ENCODE measurements at places on chromosomes 6 and 20.

DNA sequence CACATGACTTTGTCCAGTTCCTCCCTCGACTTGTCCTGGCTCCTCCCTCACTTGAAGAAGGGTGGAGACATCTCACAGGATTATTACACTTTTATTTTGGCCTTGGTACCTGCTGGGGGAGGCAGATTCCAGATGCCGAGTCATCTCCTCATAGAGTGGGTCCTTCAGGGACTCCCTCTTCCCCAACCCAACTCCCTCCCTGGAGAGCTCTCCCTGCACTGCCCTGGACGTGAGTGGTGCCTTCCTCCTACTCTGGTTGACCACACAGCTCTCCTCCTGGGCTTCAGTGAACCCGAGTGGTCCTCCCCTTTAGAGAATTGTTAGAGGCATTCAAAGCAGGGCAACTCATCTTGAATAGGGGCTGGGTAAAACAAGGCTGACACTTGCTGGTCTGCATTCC, 40.9 kb upstream of the MC3R start:
- DNase-seq = no peak

DNA sequence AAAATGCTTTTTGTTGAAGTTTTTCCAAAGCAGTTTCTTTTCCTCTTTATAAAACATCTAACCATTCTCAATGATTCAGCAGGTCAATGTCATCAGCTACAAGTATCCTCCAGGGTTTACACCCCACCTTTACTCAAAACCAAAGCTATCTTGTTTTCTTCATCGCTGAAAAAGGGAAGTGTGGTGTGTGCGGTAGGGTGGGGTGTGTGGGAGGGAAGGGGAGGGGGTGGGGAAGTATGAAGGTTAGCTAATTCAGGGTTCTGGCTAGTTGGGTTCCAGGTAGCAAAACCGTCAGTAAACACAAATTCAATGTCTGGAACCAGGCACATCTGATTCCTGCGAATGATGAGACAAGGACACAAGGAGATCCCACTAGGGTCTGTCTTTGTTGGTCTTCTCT, 189.6 kb downstream of the GJA10 start:
- peak; percentile 19 for DNase-seq

DNA sequence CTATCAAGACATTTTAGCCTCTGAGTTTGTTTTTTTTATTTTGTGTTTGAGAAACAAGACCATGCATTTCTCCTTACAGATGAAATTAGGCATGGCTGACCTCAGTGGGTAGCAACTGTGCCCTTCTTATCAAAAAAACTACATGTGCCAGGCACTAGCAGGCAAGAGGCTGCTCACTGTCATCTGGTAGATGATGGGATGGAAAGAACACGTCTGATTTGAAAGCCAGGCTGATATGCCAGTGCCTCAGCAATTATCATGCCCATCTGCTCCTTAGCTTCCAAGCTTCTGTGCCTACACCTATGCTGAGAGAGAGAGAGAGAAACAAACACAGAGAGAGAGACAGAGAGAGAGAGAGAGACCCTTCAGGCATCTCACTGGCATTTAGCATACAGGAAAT, 149.9 kb downstream of the C6orf118 start:
- DNase-seq = no peak

DNA sequence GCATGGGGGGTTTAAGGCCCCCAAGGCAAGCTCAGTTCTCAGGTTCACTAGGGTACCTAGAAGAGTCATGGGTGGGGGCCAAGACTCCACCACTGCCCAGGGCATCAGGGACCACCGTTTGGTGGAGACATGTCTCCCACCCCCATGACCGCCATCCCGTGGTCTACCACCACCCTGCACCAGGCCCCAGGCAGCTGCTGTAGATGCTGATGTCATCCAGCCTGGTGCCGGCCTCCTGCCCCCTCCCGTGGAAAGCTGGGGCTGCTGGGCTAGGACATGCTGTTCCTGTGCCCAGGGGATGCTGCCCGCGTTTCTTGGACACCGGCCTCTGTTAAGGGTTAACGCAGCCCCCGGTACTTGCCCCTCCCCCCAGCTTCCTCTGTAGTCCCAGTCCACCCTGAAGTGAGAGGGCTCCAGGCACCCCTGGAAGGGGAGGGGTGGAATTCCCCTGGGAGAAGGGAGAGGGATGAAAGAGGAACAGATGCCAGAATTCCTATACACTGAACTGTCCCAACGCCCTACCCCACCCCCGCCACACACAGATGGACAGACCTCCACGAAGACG, 587 bp downstream of the IP6K3 start:
- no peak for DNase-seq

DNA sequence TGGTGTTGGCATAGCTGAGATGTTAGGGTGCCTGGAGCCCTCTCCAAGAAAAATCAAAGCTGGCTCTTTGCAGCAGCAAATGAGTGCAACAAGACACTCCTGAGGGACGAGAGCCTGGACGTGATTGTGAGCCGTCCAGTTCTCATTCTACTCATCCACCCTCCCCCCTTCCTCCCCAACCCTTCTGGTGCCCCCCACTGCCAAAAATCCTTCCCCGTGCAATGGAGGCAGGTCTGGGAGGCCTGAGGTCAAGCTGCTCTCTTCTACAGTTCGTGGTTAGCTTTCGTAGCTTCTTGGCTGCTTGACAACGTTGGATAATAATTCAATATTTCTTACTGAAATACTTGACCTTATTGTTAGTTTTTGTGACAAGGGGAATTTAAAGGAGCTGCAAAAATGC, 185.3 kb upstream of the SUPT3H start:
- DNase-seq = no peak

DNA sequence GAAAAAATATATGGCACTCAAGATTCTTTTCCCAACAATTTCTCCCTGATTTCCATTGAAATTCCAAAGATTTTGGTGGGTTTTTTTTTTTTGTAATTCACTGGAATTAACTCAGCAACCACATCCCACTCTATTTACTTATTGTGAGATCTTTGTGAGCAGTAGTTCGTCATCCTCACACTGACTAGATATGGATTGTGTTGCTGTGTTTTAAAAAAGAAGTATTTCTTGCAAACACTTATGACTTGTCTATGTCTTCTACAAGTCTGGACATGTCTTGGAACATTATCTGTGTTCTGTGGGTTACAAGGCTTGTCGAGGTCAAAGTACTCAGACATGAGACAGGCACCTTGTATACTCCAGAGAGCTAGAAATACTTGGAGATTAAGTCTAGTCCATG, 7.3 kb upstream of the TENT5A start:
- DNase-seq = no peak

DNA sequence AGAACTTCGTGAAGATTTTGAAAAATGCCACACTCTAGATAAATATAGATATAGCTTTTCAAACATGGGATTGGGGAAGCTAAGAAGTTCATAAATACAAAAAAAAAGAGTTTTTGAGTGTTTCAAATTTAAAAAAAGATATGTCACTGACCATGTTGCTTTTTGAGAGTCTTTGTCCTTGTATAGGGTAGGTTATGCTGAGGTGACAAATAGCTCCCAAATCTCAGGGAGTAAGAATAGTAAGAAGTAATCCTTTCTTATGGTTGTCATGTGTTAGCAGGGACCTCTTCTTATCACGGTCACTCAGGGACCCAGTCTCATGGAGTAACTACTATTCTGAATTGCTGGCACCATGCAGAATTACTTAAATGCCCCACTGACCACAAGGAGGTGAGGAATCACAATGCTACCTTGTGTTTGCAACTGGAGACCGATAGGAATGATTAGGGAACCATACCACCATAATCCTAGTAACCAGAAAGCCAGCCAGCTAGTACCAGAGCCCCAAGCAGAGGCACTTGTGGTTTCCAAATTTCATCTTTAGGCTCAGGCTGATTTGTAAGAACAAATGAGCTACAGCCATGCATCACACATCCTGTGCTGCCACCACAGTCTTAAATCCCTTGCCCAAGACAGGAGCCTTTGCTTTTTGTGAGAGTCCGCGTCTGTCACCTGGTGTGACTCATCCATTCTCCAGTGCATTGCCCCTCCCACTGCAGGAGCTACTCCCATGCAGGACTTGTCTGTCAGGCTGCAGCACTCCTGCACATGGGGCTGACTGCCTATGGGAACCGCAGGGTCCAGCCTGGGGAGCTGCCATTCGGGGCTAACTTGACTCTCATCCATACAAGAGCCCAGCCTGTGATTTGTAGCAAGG, 42.4 kb upstream of the ADGRF4 start:
- no peak for DNase-seq

DNA sequence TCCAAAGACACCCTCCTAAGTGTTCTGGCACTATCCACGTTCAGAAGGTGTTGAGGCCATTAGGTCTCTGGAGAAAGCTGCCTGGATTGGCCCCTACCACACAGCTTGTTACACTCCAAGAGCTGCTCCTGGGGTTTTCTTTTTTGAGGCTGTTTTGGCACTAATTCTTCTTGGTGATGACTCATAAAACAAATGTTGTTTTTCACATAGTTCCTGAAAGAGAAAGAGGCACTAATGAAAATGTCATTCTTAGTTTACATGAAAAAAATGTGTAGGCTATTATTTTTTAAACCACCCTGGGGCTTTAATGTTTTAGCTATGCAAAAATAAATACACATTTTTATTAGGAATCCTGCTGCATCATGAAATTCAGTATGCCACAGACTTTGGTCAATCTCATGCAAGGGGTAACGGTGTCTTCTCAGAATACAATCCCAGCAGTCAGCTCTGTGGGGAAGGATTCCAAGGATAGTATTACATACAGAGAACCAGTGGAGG, 38.1 kb downstream of the TBPL1 start:
- DNase-seq = no peak

DNA sequence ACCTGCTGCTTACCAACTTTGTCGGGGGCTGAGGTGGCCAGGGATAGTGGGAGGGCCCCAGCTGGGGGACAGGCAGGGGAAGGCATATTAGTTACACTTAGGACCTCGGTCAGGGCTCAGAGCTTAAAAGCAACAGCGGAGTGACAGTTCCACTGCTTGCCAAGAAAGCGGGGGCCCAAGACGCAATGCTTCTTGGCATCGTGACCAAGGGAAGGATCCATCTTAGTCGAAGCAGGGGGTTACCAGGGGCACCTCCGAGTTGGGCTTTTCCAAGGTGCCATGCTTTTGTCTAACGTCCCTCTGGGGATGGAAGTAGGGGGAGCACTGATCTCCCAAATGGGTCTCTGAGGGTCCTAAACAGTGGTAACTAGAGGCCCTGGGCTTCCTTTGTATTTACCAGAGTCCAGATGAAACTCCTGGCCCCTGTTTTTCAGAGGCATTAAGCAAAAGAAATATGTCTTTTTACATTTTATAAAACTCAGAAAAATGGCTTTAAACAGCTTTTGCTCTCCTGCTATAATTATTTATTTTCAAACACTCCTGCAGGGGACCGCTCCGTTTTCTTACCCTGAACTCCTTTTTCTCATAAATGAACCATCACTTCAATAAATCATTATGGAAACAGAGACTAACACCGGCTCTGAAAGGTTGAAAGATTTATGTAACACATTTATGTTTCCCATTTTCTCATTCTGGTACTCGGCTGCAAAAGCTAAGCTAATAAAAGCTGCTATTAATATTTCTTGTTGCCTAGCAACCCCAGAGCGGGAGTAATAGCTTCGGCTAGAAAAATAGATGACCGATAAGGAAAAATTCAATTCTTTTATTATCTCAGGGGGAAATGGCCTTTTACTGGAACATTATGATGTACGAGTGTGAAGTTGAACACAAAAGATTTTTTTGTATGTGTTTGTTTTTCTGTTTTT, 100.4 kb downstream of the TOX2 start:
- DNase-seq = no peak

GRCh38 chr6:27544612-27545260, 71.8 kb upstream of the ZNF184 start:
- no peak for DNase-seq

DNA sequence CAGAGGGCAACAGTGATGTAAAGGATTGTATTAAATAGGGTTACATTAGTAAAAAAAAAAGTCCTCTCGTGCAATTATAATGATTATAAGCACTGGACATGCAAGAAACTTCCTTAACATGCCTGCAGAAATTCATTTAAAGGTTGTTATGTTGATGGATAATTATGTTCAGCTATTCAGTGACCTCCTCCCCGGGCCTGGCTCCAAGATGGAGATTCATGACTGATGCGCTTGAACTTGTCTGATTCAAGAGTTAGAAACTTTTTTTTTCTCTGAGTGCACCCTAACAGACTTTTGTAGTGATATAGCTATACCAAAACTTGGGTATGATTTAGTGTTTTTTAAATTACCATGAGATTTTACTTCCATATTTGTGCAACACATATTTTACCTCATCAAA, 1170.0 kb upstream of the CITED2 start:
- no peak for DNase-seq

- no peak for DNase-seq
These were observed 3.5 kb downstream of the TFAP2A start for GRCh38 chr6:10411131-10411970.

GRCh38 chr20:53826597-53827291, 233.1 kb upstream of the ZNF217 start:
- no peak for DNase-seq

- no peak for DNase-seq
These were observed 11.8 kb upstream of the SNRPC start for GRCh38 chr6:34745277-34746103.

- DNase-seq = no peak
These were observed 23.3 kb downstream of the NPEPL1 start for GRCh38 chr20:58715801-58716475.

DNA sequence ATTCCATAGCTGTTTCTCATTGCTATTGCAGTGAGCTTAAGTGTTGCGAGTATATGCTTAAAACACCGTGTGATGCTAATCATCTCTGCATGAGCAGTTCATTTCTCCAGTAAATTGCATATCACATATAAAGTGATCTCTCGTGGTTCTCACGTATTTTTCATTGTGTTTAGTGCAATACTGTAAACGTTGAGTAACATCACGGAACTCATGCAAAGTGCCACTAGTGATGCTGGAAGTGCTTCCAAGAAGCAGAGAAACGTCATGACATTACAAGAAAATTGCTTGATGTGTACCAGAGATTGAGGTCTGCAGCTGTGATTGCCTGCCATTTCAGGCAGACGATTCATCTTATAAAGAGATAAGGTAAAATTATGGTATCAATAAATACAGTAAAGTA, 830.4 kb downstream of the GRIK2 start:
- DNase-seq = no peak
